ENCODE measurements at places on chromosomes 13 and 19.

DNA sequence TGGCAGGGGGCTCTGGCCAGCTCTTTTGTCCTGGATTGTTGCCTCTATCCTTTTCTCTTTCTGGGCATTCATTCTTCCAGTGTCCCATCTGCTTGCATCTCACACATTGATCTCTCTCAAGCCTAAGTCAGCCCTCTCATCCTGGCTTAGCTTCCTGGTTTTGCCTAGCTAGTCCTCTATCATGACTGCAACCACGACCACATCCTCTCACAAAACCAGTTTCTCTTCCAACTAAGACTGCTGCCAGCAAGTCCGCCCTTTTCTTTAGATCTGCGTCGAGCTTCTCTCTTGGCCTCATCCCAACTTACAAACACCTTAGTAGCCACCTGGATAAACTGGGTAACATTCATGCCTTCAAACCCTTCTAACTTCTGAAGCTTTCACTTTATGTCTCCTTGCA lies 212.2 kb upstream of the HTR2A start:
- DNase-seq, result no peak

DNA sequence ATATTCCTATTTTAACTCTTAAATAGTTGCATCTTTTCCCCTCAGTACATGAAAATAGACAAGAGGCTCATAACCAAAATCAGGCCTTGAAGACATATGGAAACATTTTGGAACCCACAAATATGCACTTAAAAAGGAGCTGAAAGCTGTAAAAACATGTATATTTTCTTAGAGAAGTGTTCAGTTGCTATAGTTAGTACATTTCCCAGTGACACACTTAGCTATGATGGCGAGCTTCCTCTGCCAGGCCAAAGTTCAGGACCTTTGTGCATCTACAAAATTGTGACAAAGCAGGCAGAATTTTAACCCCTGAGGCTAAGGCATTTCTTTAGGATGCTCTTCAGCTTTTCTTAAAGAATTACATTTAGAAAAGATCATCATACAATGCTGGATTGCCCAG lies 54.5 kb downstream of the RCBTB2 start:
- no peak for DNase-seq

DNA sequence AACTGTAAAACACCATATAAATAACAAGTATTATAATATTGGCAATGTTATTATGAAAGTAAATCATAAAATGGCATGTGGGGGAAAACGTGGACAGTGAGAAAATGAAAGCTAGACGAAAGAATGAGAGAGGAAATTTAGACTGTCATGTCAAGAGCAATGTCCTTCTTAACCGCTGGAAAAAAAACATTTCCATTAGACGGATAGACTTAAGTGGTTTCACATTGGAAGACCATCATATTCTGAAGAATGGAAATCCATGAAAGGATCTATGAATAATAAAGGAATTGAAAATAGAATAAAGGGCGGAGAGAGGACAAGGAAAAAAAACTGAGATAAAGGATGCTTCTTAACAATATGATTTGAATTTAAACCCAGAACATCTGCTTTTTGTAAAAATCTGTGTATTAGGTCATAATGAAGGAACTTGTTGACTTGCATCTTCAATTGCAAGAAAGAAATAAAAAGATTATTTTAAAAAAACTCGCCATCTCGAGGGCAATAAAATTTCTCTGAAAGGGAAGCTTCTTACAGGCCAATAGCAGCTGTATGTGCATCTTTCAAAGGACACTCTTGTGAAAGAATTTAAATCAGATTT lies 90.6 kb downstream of the SPRY2 start:
- no peak for DNase-seq

- DNase-seq, result no peak
Measured at GRCh38 chr13:98528663-98529064, 48.2 kb downstream of the STK24 start.

- no peak for DNase-seq
Measured at GRCh38 chr19:32711747-32712146, 7.8 kb upstream of the TDRD12 start.

- no peak for DNase-seq
Measured at GRCh38 chr19:49879243-49879963, 1.9 kb downstream of the TBC1D17 start.

- no peak for DNase-seq
Measured at GRCh38 chr13:113190181-113190580, 18.3 kb downstream of the PCID2 start.

- DNase-seq, result no peak
Measured at GRCh38 chr13:27110056-27110746, 61.4 kb downstream of the USP12 start.

DNA sequence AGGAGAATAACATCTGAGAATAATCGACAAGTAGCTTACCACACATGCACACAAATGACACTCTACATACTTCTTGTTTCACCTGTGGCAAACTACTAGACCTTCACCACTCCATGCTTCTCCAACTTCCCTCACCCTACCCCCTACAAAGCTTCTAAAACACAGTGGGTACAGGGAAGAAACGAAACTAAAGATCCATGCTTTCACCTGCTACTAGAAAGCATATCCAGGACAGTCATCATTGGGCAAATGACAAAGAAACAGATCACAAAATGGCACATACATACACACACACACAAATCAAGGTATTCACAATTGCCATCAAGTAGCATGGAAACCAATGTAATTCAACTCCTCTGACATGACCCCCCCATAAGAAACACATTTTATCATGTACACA lies 10.6 kb downstream of the BRD4 start:
- no peak for DNase-seq

DNA sequence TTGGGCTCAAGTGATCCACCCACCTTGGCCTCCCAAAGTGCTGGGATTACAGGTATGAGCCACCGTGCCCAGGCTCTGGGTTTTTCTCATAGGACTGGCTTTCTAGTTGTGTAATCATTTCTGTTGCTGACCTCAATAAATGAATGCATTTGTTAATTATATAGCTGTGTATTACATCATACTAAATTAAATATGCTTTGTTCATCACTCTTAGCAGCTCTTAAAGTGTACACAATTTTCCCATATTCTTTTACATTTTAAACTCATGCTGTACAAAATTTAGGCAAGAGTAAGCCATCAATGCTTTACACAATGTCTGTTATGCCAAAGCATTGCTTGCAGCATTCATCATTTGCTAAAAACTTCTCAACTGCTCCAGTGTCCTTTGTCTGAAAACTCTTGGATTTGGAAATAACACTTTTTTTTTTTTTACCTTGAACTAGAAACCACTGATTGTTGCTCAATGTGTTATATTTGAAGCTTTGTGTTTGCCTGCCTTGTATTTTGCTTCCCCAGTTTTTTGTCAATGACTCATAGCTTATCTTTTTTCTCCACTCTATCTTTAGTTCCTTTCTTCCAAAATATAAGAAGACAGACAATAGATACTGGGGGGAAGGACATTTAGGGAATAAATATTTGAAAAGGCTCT lies 31.4 kb downstream of the CCDC122 start:
- DNase-seq, result no peak
